ENCODE measurements at places on chromosomes 3 and 15.

GRCh38 chr15:67198157-67198754 lies 56.2 kb downstream of the AAGAB start:
- no peak for DNase-seq

- no peak for DNase-seq
Observed at GRCh38 chr15:20341901-20342600, 199.5 kb downstream of the GOLGA6L6 start.

GRCh38 chr3:37329465-37329864 lies 155.1 kb upstream of the LRRFIP2 start:
- no peak for DNase-seq

DNA sequence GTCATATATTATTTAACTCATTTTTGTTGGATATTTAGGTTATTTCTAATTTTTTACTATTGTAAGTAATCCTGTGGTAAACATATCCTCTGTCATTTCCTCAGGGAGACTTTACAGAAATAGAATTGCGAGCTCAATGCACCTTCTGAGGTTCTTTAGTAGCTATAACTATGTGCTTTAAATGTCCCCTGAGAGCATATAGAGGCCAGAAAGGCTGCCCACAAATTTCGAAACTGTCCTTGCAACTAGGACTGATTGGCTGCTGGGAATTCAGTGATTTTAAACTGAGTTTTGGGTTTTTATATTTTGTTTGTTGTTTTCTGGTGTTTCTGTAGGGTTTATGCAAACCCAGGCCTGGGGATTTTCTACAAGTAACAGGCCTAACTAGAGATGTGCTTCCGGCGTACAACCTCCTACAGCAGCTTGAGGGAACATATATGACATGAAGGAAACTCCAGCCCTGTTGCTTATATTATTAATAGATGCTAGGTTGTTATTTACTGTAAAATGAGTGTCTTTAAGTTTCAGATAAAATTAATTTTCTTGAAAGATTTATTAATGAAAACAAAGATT lies 29.1 kb upstream of the P4HTM start:
- no peak for DNase-seq

GRCh38 chr3:133472242-133472641 lies 72.4 kb downstream of the BFSP2 start:
- DNase-seq = no peak

- no peak for DNase-seq
Observed at GRCh38 chr3:158769952-158770740, 31.7 kb upstream of the MFSD1 start.

GRCh38 chr3:81217101-81217500 lies 544.3 kb downstream of the GBE1 start:
- DNase-seq = no peak

- no peak for DNase-seq
Observed at GRCh38 chr15:39680868-39681267, 100.0 kb downstream of the THBS1 start.

DNA sequence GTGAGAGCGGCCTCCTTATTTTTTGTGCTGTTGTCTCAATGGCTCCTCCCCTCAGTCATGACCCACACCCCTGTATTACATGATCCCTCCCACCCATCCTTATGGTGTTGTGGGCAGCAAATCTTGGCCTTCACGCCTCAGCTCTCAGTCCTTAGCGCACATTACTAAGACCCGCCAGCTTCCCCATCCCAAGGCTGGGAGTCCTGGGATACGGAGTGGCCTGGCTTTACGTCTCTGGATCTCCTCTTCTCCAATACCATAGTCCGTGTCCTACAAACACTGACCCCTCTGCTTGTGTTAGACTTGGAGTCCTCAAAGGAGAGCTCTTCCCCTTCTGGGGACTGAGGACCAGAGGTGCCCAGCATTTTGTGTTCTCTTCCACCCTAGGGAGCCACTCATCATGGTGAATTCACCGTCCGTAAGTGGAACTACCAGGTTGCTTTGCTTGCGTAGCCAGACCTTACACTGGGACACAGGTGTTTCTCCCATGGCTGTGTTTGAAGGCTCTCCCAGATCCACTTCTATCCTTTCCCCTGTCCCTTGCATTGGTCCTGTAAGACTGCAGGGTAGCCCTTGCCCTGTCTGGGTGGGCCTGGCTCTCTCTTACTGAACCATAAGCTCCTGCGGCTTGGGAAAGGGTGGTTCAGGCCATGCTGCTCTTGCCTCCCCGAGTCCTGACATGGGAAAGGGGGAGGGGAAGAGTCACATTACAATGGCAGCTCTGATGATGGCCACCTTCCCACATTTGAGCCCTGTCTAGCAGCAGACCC lies 13.6 kb downstream of the GRM2 start:
- no peak for DNase-seq

GRCh38 chr3:49607796-49608195 lies 53.5 kb downstream of the BSN start:
- no peak for DNase-seq

DNA sequence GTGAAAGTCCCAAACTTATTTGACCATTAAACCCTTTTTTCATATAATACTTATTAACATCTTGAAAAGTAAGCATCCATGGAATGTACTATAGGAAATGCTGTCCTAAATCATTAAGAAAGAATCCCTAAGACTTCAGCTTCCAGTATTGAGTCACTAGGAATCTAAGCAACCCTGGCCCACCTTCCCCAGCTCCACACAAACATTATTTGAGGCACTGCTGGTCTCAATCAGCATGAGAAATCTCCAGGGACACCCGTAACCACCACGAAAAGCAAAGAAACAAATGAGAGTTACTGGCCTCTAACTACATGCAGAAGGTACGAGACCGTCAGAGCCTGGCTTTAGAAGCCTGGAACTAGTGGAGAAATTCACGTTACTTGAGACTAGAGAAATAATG lies 68.2 kb downstream of the POLQ start:
- DNase-seq = peak; percentile 65

DNA sequence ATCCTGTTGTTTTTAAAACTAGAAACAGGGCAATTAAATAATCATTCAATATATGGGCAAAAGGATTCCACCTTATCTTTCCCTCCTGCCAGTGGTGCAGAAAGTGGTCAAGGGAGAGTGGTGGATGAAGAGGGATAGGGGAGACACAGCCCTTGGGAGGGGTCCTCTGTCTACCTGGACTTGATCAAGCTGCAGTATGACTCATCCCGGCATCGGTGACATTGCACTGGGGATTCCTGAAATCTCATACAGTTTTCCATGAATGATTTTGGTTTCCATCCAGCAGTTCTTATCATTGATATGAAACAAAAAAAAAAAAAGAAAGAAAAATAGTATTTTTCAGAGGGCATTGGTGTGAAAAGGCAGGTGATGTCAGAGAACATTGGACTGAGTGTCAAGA lies 62.9 kb downstream of the CMTM8 start:
- DNase-seq = no peak

- DNase-seq = no peak
Observed at GRCh38 chr3:32880225-32880624, 62.4 kb downstream of the TRIM71 start.
